ENCODE measurements at places on chromosomes 12 and 14.

DNA sequence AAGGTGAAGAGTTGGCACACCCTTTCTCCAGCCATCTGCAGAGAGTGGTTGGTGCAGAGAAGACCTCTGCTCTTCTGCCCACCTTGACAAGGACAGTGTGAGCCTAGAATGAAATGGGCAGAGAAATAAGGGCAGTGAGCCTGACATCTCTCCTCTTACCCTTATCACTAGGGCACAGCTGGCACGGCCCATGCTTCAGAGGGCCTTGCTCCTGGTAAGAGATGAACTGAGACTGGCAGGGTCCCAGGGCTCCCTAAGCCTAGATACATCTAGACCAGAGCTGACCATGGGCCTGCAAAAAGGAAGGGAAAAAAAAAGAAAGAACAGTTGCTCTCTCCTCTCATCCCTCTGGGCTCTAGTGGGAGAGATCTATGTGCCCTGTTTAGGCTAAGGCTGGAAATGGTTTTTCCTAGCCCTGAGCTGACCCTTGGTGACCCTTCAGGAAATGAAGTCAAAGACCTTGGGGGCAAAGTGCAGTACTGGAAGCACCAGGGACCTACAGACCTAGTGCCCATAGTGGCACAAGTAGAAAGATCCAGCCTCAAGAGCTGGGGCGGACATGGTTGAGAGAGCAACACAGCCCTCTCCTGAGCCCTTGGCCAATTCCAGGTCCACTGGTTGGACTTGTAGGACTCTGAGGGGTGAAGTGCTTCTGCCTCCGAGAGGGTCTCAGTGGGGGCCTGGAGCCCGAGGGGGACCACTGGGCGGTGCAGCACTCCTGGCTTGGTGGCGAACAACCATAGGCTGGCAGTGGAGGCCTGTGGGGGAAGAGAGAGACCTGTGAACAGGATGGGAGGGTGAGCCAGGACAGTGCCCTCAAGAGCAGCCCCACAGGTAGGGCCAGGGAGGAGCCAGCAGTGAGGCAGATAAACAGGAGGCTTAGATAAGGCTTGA lies 22.0 kb downstream of the PRPF40B start:
- no peak for DNase-seq

DNA sequence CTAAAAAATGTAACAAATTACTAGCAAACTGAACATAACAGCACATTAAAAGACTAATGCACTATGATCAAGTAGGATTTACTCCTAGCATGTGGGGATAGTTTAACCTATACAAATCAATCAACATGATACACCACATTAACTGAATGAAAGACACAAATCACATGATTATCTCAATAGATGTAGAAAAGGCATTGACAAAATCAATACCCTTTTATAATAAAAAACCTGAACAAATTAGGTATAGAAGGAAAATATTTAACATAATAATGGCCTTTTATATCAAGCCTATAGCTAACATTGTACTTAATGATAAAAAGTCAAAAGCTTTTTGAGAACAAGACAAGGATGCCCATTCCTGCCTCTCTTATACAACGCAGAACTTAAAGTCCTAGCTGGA lies 540.0 kb downstream of the RERGL start:
- DNase-seq: no peak

DNA sequence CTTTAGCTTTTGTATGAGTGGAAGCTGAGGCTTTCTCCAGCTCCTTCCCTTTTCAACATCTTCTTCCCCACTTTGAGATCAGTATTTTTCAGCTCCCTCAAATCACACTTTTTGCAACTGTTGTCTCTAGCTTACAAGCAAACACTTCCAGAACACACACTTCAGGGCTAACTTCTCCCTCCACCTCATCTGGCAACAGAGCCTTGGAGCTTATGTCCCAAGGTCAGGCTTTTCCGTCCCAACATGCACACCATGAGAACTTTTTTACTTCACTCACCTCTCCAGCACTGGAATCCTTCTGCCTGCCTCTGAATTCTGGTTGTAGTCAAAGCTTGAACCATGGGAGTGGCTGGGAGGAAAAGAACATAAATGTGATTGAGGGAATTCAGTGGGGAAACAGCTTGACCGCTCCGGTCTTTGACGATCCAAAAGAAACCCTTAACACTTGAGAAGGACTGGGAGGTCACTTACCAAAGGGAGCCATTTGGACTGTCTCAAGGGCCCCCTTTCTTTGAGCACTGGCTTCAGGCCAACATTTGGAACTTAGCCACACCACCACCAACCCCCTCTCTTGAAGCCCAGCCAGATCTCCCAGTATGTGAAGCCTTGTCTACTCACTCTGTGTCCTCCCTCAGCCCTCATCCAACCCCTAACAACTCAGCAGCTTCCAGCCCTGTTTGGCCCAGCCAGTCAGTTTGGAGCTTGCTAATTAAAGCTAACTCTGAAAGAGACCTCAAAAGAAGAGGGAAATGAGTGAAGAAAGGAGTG lies 3.9 kb upstream of the BLOC1S1 start:
- DNase-seq: peak; percentile 27

DNA sequence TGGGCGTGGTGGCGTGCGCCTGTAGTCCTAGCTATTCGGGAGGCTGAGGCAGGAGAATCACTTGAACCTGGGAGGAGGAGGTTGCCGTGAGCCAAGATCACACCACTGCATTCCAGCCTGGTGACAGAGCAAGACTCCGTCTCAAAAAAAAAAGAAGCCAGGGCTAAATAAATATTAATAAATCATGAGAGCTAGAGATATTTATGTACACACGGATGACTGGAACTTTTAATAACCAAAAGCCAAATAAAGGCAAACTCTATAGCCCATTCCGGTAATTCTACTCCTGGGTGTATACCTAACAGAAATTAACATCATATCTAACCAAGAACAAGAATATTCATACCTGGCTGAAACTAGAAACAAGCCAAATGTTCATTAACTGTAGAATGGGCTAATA lies 7.7 kb upstream of the TRAFD1 start:
- no peak for DNase-seq

DNA sequence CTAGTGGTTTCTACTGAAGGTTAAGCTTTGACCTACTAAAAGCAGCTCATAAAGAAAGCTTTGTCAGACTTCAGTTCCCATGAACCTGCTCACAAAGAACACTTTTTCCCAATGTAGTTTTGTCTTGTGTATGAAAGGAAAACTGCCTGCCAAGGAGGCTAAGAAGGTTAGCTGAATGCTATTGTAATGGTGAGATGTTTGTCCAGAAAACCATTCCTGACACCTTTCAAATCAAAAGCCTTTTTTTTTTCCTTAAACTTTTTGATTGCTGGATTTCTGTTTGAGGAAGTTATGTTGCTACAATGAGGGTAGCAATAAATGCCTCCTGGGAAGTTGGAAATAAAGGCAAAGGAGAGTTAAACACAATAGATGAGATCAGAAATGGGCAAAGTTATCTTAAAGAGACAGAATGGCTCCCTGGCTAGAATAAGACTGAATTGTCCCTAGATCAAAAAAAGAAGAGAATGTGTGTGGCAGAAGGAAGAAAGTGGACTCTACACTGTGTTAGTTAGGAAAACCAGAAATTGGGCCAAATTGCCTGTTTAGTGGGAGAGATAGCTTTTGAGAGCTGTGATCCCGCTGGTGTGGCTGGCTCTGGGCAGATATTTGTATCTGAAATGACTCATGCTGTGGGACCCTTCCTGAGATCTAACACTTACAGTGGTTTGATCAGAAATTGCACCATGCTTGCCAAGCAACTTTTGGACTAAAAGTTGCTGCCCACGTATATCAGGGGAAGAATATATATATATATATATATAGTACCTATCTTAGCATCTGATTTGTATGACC lies 27.5 kb downstream of the TECPR2 start:
- no peak for DNase-seq

- DNase-seq: no peak
Observed at GRCh38 chr12:14852880-14853279, 9.6 kb upstream of the ART4 start.

DNA sequence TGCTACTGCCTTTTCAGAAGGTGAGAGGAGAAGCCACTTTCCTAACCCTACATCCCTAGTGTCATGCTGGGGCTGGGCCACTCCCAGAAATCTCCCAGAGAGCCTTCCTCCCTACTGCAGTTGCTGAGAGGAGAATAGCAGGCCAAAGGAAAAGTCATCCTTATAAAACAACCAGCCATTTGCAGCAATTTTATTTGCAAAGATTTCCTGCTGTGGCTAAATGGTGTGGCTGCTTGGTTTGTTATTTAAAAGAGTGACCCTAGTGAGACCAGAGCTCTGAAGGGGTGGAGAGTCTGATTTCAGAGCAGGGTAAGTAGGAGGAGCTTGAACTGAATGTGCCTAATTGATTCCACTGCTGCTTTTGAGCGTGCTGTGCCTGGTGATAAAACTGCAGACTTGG lies 232.0 kb downstream of the GRIN2B start:
- DNase-seq: no peak

DNA sequence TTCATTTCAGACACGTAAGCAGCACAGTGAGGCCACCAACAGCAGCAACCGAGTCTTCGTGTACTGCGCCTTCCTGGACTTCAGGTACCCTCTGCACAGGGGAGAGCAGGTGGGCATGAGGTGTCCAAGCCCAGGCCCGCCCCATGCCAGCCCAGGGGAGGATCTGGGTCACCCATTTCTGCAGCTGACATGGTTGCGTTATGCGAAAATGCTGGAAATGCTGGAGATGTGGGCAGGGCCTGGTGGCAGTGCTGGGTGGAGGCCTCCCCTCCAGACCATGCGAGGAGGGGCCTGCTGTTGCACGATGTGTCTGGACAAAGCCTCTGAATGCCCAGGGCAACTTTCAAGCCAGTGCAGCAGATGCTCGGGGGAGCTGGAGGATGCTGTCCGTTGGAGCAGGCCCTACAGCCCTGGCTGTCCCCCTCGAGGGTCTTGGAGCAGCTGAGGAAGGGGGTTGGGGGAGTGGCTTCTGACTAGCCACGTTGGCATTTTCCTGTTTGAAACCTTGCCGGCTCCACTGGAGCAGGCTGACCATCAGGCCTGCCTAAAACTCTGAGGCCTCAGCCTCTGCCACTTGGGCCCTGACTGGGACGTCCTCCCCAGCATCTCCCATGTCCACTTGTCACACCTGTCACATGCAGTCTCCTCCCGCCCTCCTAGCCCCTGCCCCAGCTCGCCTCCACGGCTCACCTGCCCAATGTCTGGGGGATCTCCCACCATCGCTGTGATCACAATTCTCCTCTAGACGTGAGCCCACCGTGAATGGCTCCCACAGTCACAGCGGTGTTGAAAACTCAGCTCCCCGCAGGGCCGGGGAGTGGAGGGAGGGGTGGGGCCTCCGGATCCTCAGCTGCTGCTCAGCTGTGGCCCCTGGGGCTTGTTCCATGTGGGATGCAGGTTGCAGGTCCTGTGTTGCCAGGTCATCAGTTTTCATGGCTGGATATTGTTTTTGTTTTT lies 123.4 kb downstream of the ADGRD1 start:
- DNase-seq: no peak

GRCh38 chr12:49554266-49554665 lies 13.7 kb downstream of the MCRS1 start:
- no peak for DNase-seq

GRCh38 chr14:96364962-96365361 lies 1.6 kb downstream of the GSKIP start:
- no peak for DNase-seq

DNA sequence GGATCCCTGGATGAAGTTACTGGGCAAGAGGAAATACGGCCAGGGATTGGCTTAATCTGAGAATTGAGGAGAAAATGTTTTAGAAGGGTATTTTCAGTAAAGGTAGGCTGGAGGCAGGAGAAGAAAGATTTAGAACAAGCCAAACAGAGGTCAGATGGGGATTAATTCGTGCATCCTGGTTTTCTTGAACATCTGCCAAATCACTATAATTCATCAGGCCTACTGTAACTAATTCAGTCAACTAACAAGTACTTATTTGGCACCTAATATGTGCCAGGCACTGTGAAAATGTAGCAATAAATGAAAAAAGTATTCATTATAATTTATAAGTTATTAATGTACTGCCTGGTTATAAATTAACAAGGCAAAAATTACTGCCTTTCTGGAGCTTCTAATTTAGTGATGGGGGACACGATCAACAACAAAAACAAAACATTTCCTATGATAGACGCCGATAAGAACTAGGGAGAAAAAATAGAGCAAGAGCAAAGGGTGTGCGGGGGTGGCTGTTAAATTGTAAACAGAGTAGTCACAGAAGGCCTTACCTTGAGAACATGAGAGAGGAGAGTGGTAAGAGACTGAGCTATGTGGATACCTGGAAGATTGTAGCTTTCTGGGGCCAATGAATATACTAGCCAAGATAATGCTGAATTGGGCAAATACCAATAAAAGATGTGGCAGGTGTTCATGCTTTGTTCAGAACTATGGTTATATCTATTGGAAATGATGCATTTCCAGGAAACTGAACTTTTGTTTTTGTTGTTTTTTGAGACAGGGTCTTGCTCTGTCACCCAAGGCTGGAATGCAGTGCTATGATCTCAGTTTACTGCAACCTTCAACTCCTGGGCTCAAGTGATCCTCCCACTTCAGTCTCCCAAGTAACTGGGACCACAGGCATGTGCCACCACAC lies 34.0 kb downstream of the DUSP16 start:
- DNase-seq: peak; percentile 47

GRCh38 chr14:67400434-67400833 lies 11.5 kb downstream of the PLEK2 start:
- no peak for DNase-seq

- peak; percentile 72 for DNase-seq
Observed at GRCh38 chr12:67477681-67478265, 170.8 kb upstream of the DYRK2 start.

- no peak for DNase-seq
Observed at GRCh38 chr14:60648249-60648933, 886 bp downstream of the SIX1 start.

- DNase-seq: no peak
Observed at GRCh38 chr12:80165746-80166145, 66.4 kb downstream of the OTOGL start.

DNA sequence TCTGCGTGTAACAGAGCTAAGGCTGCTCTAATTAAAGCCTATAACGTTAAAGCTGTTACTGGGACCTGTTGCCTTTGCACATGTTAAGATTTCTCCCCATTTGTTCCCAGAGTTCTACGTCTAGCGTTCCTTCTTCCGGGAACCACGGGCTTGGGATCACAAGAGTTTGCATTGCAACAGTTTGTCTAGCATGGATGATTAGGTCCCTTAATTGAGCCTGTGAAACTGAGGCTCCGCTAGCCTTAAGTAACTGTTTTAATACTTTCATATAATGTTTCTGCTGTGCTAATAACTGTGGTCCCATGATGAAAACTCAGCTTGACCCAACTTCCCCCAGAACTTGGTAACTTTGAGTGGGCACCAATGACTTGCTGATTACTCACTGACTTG lies 16.7 kb upstream of the LYZ start:
- DNase-seq: no peak

All from NCI-H446 treated with DMSO at 0.1 percent for 48 hours (cell line).